ENCODE measurements at places on chromosomes 4 and X.

DNA sequence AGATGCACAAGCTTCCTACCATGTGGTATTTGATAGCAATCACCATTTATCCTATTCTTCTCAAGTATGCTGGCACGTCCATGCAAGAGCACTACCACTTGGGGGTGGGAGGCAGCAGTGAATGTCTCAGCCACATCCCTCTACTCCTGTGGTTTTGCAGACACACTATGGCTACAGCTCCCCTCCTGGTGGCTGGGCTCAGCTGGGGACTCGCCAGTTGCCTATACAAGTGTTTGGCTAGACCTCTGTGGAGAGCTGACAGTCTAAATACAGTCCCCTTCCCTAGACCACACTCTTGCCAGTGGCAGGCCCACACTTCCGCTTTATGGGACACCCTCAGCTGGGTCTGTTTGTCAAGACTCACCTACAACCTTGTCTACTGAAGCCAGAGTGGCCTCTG, 53.2 kb downstream of the ADGRA3 start:
- no peak for DNase-seq

DNA sequence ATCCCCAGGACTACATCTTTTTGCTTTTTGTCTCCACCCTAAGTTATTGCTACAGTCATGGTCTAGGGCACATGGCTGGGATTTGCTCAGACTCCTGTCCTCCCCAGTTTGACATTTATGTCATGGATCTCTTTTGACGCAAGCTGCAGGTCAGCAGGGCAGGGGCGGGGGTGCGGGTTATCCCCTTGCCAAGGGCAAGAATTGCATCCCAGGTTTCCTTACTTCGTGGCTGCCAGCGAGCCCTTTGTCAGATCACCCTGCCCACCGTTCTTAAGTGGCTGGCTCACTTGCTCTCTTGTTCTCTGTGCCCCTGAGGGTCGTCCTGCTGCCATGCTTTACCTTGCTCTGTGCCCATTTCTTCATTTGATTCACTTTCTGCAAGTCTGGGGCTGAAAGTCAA, 21.1 kb upstream of the UBA1 start:
- DNase-seq, result no peak

DNA sequence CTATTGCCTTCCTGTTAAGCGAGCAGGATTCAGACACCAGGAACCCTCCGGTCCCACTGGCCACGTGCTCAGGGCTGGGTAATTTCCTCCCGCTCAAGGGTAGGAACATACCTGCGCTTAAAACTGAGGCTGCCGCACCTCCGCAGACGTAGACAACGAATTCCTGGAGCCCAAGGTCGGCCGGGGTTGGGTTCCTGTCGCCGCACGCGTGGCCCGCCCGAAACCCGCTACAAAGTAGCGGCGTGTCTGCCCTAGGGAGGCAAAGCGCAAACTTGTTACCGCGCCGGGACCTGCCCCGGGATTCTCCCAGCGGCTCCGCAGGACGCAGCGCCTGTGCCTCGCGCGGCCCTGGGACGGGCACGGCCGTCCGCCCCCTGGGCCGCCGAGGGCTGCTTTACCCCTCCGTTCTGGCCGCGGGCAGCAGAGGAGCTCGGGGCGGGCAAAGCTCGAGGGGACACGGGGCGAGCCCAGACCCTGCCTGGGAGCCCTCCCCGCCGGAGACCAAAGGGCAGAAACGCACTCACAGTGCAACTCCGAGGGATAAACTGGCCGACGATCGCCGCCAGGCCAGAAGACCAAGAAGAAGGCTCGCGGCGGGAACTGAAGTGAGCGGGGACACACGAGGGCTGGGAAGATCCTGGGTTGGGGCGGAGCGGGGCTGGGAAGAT, at the start of gene ERVMER34-1:
ERVMER34-1 (minus strand) TSS at position 607 of the 668 bp plus-strand sequence. CDS start 5,905 bp downstream, outside the sequence.
- no peak for DNase-seq

GRCh38 chrX:78327370-78328086, at the start of gene CYSLTR1:
Gene CYSLTR1 (minus strand): TSS chrX:78327611. CDS start chrX:78273746, 53,865 bp downstream.
- no peak for DNase-seq

- DNase-seq, result no peak
These were observed 430.9 kb downstream of the MAPK10 start for GRCh38 chr4:85928775-85929591.

- no peak for DNase-seq
These were observed 29.5 kb upstream of the JAKMIP1 start for GRCh38 chr4:6229671-6230501.

DNA sequence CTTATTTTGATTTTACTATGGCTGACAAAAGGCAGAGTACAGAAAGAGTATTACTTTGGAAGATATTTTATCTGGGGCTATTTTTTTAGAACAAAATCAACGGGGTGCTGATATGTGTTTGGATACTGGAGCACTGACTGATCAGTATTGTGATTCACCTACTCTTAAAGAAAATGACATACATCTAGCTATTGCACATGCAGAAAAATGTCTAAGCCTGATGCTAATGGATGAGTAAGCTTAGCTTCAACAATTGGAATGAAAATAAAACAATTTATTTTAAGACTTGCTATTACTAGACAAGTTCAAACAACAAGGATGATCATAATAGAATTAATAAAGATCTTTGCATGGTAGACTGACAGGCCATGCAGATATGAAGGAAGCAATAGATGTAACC, 262.0 kb downstream of the PPP1R2C start:
- DNase-seq, result no peak

DNA sequence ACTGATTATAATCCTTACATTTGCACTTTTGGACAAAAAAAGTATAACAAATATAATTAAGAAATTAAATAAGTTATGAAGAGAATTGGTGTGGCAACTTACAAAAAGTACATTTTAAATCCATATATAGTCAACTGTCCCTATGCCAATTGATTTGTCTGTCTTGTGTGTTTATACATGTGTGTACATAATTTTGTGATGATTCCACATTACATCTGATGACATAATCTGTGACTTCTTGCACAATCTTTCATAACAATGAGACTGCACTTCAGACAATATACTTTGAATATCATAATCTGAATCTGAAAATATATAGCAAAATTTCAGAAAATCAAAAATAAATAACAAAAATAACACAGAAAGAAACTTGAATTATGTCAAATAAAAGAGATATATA, 953.4 kb downstream of the FAT4 start:
- no peak for DNase-seq

DNA sequence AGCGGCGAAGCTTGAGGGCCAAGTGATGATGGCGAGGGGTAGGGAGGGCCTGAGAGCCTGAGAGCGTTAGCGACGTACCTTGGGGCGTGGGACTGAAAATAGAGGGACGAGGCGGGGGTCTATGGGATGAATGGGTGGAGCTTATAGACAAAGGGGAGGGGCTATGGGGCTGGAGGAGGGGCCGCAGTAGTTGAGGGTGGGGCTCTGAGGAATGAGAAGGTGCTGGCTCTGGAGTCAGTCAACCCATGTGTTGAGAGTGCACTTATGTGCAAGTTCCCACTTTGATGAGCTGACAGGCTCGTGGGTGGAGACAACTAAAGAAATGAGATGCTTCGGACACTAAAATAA, 488 bp downstream of the TBC1D25 start:
- peak; percentile 47 for DNase-seq
